Hematopoietic multipotent progenitor cell treated with erythropoietin and hydrocortisone succinate and interleukin-3 and kit ligand, for 8 days (in vitro differentiated cells): ENCODE measurements at places on chromosomes 7 and 10.

- no peak for DNase-seq
Observed at GRCh38 chr10:17227367-17228090, 512 bp upstream of the VIM start.

DNA sequence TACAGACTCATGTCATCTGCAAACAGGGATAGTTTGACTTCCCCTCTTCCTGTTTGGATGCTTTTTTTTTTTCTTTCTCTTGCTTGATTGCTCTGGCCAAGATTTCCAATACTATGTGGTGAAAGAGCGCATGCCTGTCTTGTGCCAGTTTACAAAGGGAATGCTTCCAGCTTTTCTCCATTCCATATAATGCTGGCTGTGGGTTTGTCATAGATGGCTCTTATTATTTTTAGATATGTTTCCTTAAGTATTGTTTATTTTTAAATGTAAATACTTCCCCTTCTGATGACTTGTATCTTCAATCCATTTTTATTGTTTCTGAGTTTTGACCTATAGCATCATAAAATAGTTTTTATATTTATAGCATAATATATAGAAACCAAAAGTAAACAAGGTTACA, 17.9 kb downstream of the FAM237B start:
- DNase-seq, result no peak

DNA sequence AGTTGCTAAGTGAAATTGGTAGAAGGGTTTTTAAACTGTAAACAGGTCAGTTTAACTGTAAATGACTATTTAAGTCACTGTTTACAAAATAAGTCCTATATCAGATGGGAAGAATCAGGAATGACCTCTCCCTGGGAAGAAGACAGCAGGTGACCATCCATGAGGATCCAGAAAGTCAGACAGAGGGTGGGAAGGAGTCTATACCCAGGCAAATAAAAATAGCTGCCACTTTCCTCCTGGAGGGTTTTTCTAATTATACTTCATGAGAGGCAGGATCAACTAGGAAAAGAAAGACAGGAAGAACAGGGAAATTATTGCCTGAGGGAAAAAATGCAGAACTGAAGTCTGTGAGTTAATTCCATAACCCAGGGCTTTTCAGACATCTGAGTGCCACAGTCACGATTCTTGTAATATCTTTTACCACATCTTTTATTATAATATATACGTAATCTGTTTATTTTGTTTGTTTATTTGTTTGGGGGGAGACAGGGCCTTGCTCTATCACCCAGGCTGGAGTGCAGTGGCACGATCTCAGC, 7.0 kb downstream of the DNTT start:
- DNase-seq, result no peak

DNA sequence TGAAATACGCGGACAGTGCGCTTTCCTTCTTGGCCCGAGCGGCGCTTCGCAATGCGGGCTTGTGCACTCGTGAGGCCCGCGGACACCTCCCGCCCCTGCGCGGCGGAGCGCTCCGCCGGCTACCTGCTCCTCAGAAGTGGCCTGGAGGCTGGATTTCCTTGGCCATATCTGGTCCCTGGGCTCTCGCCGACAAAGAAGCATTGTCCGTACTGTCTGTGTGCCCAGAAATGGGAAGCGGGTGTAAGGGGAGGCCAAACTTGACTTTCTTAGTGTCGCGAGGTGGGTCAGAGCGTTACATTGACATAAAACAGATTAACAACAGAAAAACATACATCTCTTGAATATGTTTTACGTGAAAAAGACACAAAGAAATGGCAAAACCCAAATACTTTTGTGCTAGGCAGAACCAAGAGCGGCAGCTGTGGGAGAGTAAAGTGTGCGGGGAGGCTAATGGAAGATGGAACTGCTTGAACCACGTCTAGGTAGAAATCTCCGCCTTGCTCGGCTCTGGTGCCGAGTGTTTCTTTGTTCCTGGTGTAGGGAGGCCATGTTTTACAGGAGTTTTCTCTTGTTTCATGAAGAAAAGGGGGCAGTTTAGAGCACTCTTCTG, 1.4 kb downstream of the LANCL2 start:
- DNase-seq, result peak; percentile 60

DNA sequence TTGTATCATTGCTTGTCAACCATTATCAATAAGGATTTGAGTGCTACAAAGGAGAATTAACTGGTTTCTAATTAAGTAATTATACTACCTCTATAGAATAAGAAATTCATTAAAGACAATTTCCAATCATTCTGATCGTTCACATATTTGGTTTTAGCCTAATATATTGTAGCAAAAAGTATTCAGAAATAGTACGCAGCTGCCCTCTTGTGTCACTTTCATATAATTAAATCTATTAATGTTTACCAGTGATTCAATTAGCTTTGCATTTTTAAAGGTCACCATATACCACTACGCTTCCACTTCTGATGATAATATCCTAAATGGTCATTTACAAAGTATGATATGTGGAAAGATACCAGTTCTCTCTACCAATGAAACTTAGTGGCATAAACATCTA, 128.3 kb downstream of the NEBL start:
- DNase-seq, result peak; percentile 23
